ENCODE measurements at places on chromosomes 6 and 20.

GRCh38 chr6:53023323-53023722 is 28.2 kb upstream of the GSTA4 start:
- no peaks in the 10 kb centered on the region for H3K4me1 ChIP-seq
- H3K27me3 ChIP-seq, result no peaks in the 10 kb centered on the region
- no peak for DNase-seq
- no peak overlapping the region for H3K27ac ChIP-seq

GRCh38 chr6:118965371-118965770 is 30.4 kb upstream of the MCM9 start:
- no peaks in the 10 kb centered on the region for H3K4me1 ChIP-seq
- H3K27ac ChIP-seq, result no peak overlapping the region
- no peak overlapping the region for H3K4me3 ChIP-seq
- H3K27me3 ChIP-seq, result no peaks in the 10 kb centered on the region

- DNase-seq, result no peak
- H3K27me3 ChIP-seq, result no peaks in the 10 kb centered on the region
- no peak overlapping the region for H3K27ac ChIP-seq
- H3K4me3 ChIP-seq, result no peak overlapping the region
- no peaks in the 10 kb centered on the region for H3K4me1 ChIP-seq
- no peaks in the 10 kb centered on the region for H3K36me3 ChIP-seq
Observed at GRCh38 chr6:125200941-125201340, 47.4 kb downstream of the TPD52L1 start.

DNA sequence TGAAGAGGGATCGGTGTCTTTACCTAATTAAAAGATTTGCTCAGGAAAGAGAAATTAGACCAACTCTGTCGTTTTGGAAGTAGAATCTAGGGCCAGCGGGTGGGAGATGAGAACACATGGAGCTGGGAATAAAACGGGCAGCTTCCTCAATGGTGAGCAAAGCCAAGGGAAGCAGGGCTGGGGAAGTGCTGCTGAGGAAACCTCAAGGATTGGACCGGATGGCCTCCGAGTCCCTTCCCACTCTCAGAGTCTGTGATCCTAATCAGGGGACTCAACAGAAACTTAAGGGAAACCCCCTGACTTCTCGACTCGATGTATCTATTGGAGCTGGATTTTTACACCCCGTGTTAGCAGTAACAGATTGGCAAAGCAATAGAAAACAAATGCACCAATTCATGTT is 10.8 kb downstream of the GCNT2 start:
- no peak overlapping the region for H3K27ac ChIP-seq
- peaks cover 8% of the 10 kb centered on the region for H3K27me3 ChIP-seq
- peaks cover 59% of the 10 kb centered on the region for H3K4me1 ChIP-seq
- H3K4me3 ChIP-seq, result no peak overlapping the region
- no peak for DNase-seq

- DNase-seq, result no peak
- no peak overlapping the region for H3K4me3 ChIP-seq
Observed at GRCh38 chr6:156857573-156857972, 80.4 kb downstream of the ARID1B start.

DNA sequence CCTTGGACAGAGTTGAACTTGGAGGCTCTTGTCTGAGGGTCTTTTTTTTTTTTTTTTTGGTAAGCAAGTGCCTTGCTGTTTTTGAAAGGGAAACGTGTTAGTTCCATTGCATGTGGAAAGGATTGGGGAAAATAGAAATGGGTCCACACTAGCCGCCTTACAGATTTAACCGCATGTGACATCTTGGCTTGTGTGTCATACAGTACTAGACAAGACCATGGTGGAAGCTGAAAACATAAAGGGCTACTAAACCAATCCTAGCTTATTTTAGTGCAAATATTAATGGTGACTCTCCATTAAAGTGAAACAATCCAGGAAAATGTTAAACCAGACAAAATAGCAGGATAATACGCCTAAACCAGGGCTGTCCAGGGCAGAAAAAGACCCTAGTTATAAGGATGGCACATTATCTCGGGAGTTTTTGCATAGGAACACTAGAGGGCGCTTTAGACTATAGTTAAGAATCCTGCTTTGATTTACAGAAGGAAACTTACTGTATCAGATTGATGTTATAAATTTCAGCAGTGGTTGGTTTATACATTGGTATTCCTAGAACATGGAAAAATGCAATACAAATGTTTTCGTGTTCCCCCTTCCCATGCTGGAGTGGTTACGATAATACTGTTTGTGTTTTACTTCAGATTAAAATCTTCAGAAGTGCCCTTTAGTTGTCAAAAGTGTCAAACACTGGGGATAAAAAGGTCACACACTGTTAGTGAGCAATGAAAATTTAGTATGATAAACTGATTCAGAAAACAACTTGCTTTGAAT is 59.8 kb upstream of the DEK start:
- H3K27ac ChIP-seq, result no peak overlapping the region
- peak; percentile 66 for DNase-seq
- H3K27me3 ChIP-seq, result no peaks in the 10 kb centered on the region
- H3K4me3 ChIP-seq, result no peak overlapping the region
- H3K4me1 ChIP-seq, result no peaks in the 10 kb centered on the region
- no peaks in the 10 kb centered on the region for H3K36me3 ChIP-seq

DNA sequence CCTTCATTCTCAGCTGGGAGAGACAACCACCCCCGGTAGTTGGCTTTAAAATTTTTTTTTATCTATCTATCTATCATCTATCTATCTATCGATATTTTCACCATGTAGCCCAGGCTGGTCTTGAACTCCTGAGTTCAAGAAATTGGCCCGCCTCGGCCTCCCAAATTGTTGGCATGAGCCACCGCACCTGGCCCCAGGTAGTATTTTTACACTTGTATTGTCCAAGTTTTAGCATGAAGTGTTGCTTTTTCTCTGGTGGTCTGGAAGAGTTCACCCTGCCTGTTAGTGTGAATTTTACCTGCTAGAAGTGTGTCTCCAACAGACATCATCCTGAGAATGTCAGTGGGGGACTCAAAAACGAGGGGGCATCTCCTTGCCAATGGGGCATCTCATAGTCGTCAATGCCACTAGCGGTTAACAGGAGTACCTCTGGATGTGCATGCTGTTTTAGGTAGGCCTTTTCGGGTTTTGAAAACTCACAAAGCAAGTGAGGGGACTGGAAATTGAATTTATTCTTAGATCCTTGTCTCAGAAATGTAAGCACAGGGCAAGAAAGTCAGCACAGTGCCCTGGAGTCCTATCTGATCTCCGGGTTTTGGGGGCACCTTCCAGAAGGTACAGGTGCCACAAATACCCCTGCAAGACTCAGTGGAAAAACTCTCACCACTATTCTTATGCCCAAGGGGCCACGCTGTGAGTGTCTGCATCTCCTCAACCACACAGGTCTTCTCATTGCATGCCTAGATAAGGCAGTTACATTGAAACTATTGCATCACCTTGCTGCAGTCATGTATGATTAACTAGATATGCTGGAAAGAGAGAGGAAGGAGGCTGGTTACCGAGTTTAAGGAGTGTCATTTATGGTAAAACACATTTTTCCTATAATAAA is 37.1 kb downstream of the TNFAIP3 start:
- H3K27ac ChIP-seq, result no peak overlapping the region
- H3K4me1 ChIP-seq, result no peaks in the 10 kb centered on the region
- H3K4me3 ChIP-seq, result no peak overlapping the region
- no peak for DNase-seq
- H3K27me3 ChIP-seq, result no peaks in the 10 kb centered on the region

GRCh38 chr6:77361018-77361417 is 102.3 kb downstream of the HTR1B start:
- no peaks in the 10 kb centered on the region for H3K27me3 ChIP-seq
- no peaks in the 10 kb centered on the region for H3K4me1 ChIP-seq
- H3K27ac ChIP-seq, result no peak overlapping the region
- no peak for DNase-seq

DNA sequence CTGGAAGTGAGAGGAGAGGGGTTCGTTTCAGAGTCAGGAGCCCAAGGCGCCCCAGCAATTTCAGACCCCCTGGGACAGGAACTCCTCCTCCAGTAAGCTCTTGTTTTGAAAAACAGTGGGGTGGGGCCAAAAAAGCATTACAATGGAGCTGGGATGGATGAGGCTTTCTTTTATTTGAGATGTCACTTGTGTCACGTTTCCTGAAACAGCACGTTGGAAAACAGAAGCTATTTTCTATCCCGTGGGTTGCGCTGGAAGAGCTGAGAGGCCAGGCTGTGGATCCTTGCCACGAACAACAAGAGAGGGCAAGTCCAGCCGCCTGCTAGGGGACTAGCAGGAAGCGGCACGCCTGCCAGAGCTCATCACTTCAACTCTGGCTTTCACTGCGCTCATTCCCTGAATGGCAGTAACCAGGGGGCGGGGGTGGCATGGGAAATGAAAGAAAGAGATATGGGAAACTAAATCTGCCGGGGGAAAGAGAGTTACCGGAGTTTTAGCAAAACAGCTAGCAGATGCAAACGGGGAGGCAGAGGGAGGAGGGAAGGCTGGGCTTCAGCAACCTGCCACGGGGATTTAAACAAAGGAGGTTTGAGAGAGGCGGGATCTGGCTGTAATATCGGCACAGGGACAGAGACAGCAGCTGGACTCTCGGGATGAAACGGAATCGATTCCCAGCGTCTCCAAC is 34.6 kb downstream of the GCNT2 start:
- H3K36me3 ChIP-seq, result no peaks in the 10 kb centered on the region
- no peak for DNase-seq
- H3K4me1 ChIP-seq, result no peaks in the 10 kb centered on the region
- no peak overlapping the region for H3K4me3 ChIP-seq
- no peak overlapping the region for H3K27ac ChIP-seq

DNA sequence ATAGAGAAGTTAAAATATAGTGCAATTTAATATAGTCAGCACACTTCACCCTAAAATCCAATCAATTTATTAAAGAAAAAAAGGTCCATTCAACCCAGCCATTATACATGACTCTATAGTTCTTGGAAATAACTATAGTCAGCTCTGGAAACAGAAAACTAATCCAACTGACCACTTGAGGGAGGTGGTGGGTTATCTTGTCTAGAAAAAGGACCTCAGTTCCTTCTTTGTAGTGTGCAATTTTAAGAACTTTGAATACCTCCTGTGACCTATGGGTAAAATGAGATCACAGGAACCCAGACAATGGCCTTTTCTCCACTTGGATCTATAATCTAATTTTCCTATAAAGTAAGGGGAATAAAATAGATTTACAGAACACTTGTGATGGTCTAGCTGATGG is 163.6 kb upstream of the CENPW start:
- no peak overlapping the region for H3K27ac ChIP-seq
- no peaks in the 10 kb centered on the region for H3K4me1 ChIP-seq
- H3K36me3 ChIP-seq, result no peaks in the 10 kb centered on the region
- DNase-seq, result no peak
- no peak overlapping the region for H3K4me3 ChIP-seq

- peak overlapping the region; percentile 1 for H3K27ac ChIP-seq
- H3K4me3 ChIP-seq, result no peak overlapping the region
- H3K27me3 ChIP-seq, result no peaks in the 10 kb centered on the region
- peak; percentile 66 for DNase-seq
Observed at GRCh38 chr6:139262519-139263300, 29.1 kb downstream of the TXLNB start.

GRCh38 chr6:149901444-149902140 is 3.7 kb upstream of the RAET1E start:
- DNase-seq, result no peak
- H3K27ac ChIP-seq, result no peak overlapping the region
- no peak overlapping the region for H3K4me3 ChIP-seq
- no peaks in the 10 kb centered on the region for H3K4me1 ChIP-seq

- no peak overlapping the region for H3K4me3 ChIP-seq
- H3K4me1 ChIP-seq, result no peaks in the 10 kb centered on the region
- no peak overlapping the region for H3K27ac ChIP-seq
- no peaks in the 10 kb centered on the region for H3K27me3 ChIP-seq
Observed at GRCh38 chr6:4287811-4288244, 152.5 kb upstream of the ECI2 start.

GRCh38 chr6:42154461-42155209 is 12.2 kb upstream of the C6orf132 start:
- no peak overlapping the region for H3K4me3 ChIP-seq
- no peak for DNase-seq
- H3K27me3 ChIP-seq, result no peaks in the 10 kb centered on the region
- no peaks in the 10 kb centered on the region for H3K36me3 ChIP-seq
- no peak overlapping the region for H3K27ac ChIP-seq
- H3K4me1 ChIP-seq, result no peaks in the 10 kb centered on the region

DNA sequence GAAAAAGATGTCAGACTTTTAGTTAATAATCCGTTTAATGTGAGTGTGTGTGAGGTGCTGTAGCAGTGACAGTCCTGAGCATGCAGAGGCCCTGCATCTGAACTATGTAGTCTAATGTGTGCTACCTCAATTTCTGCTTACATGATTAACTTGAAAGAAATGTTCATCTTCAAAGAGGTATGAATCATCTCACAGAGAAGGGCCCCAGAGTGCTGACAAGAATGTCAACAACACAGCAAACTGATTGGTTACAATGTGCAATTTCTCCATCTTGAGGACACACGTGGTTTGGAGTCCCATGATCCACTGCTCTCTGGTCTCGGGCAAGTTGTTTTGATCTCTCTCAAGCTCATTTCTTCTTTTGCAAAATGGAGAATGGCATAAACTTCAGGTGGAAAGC is 61.7 kb upstream of the EMILIN3 start:
- H3K4me1 ChIP-seq, result no peaks in the 10 kb centered on the region
- no peaks in the 10 kb centered on the region for H3K27me3 ChIP-seq
- no peak overlapping the region for H3K4me3 ChIP-seq
- peaks cover 39% of the 10 kb centered on the region for H3K36me3 ChIP-seq
- no peak for DNase-seq
- H3K27ac ChIP-seq, result no peak overlapping the region

- no peaks in the 10 kb centered on the region for H3K4me1 ChIP-seq
- no peak overlapping the region for H3K27ac ChIP-seq
Observed at GRCh38 chr20:34843421-34843820, 18.0 kb upstream of the NCOA6 start.

GRCh38 chr6:110355727-110356126 is 2.4 kb downstream of the METTL24 start:
- H3K27ac ChIP-seq, result no peak overlapping the region
- no peaks in the 10 kb centered on the region for H3K36me3 ChIP-seq
- no peak overlapping the region for H3K4me3 ChIP-seq
- no peak for DNase-seq
- peaks cover 17% of the 10 kb centered on the region for H3K27me3 ChIP-seq

DNA sequence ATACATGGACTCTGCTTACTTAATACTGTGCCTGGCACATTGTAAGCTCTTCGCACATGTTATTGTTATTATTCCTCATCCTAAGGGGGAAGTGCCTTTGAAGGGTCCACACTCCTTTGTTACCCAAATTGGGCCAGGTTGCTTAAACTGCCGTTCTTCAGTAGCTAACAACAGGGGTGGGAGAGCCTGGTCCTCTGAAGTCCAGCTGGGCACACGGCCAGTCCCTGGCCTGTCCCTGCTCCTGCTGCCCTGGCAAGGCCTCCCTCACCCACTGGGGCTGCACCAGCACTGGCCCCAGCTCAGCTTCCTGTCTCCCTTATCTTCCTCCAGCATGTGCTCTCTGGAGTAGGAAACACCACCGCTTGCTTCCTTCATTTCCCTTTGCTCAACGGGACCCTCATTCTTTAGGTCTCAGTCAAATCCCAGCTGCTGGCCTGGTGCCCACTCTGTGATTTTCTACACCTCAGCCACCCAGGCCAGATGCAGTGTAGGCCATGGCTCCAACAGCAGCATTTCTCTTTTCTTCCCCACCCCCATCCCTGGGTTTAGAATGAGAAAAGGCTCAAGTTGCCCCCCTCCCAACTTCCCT is 5.5 kb upstream of the PROCR start:
- H3K36me3 ChIP-seq, result no peaks in the 10 kb centered on the region
- no peaks in the 10 kb centered on the region for H3K27me3 ChIP-seq
- peaks cover 10% of the 10 kb centered on the region for H3K4me1 ChIP-seq
- no peak overlapping the region for H3K27ac ChIP-seq
